ENCODE measurements at places on chromosomes 12 and 14.
A peak's percentile ranks its signal among the peaks of the same experiment; 100 is the strongest.

GRCh38 chr14:54275997-54276725 lies 120.6 kb upstream of the CDKN3 start:
- no peak for DNase-seq

DNA sequence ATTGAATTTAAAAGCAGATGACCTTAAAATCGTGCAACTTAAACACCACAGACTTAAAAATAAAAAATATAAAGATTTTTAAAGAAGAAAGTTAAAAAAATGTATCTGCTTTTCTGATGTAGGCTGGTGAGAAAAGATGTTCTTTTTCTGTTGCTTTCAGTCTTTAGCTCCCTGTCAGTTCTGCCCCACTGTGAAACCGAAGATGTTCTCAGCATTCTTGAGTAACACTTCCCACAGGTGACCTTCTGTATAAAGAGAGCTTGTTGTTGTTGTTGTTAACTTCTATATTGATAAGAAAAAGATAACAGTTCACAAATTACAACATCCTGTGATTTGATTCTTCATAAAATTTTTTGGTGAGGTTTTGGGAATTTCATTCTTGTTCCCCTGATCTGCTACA lies 377.9 kb upstream of the RGS6 start:
- DNase-seq, result no peak

DNA sequence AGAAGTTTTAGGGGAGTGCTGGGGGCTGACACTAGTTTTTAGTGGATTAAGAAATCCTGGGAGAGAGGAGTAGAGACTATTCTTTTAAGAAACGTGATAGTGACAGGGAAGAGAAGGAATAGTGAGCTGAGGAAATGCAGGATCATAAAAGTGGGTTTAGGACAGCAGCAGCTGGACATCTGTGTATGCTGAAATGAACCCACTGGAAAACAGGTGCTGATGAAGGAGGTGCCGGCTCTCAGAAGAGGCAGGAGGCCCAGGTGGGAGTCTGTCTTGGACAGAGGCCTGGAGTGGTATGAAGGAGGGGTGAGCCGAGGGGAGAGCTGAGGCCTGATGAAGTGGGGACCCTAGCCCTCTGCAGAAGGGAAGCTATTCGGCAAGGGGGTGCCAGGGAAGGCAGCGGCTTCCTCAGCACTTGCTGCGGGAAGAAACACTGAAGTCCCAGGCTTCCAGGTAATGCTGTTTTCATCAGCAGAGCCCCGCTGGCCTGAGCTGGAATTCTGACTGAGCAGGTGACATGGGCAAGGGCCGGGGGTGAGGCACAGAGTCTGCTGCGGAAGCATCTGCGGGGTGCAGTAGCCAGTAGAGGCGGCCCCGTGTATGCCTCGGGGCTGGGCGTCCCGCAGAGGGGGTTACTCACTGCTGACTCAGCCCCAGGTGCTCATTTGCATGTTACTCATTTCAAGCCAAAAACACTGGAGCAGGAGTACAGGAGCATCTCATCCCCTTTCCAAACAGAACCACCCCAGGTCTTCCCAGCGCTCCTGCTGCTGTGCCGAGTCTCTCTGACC lies 89.7 kb downstream of the TMCC3 start:
- DNase-seq, result no peak

DNA sequence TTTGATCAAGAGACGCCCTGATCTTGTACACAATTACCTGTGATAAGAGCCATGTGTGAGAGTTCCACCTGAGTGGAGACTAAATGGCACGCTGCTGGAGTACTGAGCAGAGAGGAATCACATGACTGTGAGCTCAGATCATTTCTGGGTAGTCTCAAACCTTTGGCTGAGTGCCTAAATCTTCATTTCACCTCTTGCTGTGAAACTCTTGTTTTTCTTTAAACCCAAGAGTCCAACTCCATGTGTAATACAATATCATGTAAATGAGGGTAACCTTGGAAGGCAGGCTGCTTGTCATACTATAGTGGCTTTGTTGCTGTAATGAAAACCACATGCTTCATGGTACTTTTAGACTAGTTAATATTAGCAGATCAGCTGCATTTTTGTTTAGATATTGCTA lies 156.9 kb downstream of the CAND1 start:
- DNase-seq, result no peak

- peak; percentile 32 for DNase-seq
These were observed 117.3 kb downstream of the ERC1 start for GRCh38 chr12:1108276-1108675.

GRCh38 chr12:5889381-5890047 lies 55.5 kb downstream of the ANO2 start:
- no peak for DNase-seq

- DNase-seq, result no peak
These were observed 4.0 kb downstream of the NCOR2 start for GRCh38 chr12:124563401-124563800.

GRCh38 chr14:71206123-71206522 lies 298.9 kb downstream of the PCNX1 start:
- DNase-seq, result no peak

DNA sequence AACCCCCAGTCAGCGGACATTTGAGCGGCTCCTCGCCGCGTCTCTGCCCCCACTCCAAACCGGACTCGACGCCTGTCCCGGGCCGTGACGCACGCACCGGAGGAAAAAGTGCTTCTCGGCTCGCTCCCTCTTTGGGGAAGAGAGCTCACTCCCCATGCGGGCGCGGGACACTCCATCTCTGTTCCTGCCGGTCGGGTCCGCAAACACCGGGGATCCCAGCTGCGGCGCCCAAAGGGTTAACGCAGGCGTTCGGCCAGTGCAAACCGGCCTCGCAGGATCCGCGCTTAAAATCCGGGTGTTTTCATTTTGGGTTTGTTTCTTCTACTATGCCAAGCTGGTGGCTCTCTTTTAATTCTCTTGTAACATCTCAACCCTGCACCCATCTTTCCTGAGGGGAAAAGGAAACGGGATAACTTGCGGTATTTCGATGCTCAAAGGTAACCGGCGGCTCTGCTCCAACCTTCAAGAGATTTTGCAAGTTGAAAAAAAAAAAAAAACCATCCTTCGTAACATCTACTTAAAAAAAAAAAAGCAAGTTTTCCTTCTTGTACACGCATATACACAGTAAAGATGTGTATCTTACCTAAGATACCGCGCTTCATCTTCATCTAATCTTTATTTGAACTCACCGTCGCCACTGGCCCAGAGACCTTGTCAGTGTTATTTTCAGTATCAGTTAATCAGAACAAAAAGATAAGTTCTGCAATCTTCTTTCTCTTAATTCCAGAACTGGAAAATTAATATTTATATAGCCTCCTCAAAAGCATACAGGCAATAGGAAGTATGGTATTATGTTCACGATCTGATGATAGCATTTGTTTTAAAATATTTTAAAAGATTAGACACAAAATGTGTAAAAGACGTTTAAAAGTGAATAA lies 1.6 kb upstream of the ATP2B1 start:
- peak; percentile 65 for DNase-seq

DNA sequence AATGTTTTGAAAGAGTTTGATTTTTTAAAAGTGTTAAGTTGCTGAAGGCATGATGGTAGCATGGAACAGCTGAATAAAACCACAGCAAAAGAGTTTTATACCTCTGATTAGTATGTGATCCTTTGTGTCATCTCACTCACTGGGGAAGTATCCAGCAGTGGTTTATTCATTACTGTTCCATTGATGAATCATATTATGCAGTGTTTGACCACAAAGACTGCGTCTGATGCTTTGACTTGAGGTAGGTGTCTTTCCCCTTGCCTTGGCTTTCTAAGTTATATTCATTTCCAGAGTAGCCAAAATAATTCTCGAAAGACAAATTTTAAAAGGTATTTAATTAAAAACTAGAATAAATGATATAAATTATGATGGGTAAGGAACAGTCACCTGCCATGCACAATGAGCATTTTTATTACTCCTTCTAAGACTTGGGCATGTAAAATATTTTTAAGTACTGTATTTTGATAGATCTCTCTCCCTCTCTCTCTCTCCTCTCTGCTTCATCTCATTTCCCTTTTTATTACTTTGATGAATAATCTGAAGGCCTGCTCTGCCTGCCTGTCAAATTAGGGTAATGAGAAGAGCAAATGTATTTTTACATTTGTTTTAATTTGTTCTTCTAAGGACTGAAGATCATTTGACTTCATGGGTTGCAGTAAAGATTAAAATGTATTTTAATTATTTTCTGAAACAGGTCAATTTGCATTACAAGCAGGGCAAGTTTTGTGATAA lies 164.9 kb downstream of the NAV3 start:
- DNase-seq, result no peak

- no peak for DNase-seq
These were observed 87.7 kb upstream of the PWP1 start for GRCh38 chr12:107597695-107598410.

DNA sequence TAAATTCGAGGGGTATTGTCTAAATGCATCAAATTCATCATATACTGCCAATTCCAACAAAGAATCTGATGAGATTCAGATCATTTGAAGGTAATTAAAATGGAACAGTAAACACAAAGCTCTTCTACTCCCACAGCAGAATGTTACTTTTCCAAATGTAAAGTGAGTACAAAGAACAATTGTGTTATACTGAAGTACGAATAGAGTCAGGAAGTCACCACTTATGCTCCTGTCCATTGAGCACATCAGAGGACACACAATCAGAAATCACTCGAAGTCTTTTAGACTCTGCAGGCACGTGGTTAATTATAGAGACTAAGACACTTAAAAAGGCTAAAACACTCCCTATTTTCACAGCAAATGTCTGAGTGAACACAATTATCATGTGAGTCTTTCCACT lies 388.5 kb upstream of the MIS18BP1 start:
- no peak for DNase-seq

DNA sequence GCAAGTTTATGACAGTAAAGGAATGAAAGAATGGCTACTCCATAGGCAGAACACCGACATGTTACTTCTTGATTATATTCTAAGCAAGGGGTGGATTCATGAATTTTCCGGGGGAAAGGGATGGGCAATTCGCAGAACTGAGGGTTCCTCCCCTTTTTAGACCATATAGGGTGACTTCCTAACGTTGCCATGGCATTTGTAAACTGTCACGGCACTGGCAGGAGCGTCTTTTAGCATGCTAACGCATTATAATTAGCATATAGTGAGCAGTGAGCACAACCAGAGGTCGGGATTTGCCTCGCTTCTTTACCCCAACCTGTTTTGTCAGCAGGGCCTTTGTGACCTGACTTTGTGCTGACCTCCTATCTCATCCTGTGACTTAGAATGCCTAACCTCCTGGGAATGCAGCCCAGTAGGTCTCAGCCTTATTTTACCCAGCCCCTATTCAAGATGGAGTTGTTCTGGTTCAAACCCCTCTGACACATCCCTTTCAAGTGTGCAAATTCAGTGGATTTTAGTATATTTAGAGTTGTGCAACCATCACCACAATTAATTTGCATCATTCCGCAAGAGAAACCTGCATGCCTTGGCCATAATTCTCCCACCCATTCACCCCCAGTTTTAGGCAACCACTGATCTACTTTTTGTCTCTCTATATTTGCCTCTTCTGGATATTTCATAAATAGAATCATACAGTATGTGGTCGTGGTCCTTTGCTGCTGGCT lies 27.4 kb downstream of the PALS1 start:
- no peak for DNase-seq

DNA sequence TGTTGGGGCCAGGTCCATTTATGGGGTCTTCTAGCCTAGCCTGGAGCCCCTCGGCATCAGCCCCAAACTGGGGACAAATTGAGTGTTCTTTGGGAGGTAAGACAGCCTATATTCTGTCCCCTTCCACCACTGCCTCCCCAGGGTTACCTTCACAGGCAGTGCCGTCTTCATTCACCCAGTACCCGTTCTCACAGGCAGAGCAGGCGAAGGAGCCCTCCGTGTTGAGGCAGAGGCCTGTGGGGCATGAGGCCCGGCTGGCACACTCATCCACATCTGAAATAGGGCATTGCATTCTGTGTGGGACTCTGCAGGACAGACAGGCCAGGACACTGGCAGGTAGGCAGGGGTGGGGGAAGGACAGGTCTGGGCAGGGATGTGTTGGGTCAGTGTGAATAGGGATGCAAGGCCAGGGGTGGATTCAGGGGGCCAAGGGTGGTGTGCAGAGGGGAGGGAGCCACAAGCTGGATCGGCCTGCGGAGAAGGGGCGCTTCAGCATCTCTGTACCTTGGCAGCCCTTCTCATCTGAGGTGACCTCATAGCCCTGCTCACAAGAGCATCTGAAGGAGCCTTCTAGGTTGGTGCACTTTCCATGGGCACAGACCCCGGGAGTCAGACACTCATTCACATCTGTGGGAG lies 16.1 kb downstream of the ISCA2 start:
- DNase-seq, result no peak

GRCh38 chr12:103181366-103182152 lies 224.1 kb downstream of the ASCL1 start:
- DNase-seq, result no peak

GRCh38 chr12:100267603-100268281 lies 765 bp downstream of the SCYL2 start:
- DNase-seq, result peak; percentile 25

GRCh38 chr12:34257093-34257492 lies 234.8 kb downstream of the ALG10 start:
- no peak for DNase-seq

GRCh38 chr12:98544751-98545150 lies 29.4 kb downstream of the TMPO start:
- DNase-seq, result no peak

DNA sequence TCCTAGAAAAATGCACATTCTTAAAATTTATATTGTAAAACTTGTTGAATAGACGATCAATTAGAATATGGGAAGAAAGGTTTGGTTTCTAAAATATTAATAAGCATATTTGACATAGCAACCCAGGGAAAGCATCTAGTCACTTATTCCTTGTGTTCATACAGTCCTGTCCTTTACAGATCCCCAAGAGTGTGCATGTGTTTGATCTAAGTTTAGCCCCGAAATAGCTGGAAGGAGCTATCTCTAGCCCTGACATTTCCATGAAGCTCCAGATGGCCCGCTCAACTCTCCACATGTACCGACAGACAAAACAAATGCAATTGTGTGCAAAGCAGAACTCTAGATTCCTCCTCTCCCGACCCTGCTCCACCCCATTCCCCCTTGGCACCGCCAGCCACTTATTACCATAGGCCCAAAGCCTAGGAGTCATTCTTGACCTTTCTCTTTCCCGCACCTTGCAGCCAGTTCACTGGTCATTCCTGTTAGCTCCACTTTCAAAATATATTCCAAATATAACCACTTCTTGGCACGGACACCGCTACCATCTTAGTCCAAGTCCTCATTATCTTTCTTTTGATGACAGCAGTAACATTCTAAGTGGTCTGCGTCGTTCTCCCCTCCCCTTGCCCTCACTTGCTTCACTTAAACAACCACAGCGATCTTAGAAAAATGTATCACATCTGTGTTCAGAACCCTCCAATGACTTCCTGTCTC lies 45.4 kb upstream of the GZMB start:
- DNase-seq, result no peak

DNA sequence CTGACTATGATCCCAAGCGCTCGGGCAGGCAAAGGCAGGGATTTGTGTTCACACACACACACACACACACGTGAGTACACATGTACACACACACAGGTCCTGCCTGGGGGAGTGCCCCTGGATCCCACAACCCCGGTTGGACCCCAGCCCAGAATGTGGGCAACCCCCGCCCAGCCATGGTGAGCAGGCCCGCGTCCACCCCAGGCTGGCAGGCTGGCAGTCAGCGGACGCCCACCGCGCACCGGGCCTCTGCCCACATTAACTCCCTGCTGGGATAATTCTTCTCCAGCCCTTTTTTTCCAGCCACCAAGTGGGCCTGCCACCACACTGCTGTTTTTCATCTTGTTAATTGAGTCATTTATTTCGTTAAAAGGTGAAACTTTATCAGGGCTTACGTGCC lies 256.2 kb downstream of the BCL11B start:
- DNase-seq, result no peak
